ENCODE measurements at places on chromosomes 16 and 17.

DNA sequence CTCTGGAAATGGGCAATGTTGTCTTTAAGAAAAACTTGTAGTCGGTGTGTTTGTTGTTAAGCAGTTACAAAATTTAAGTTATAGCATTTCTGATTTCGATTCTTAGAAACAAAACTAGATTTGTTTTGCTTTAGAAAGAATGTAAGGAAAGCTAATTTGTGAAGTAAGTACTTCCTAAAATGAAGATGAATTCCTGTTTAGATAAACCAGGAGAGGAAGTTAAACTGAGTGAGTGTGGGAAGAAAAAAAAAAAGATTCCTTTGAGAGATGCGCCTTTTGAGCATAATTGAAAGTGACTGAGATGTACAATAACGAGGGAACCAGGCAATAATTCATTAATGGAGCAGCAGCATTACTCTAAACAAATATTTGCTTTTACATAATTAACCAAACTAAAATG is 52.4 kb upstream of the ALOX12 start:
- no peak for DNase-seq

DNA sequence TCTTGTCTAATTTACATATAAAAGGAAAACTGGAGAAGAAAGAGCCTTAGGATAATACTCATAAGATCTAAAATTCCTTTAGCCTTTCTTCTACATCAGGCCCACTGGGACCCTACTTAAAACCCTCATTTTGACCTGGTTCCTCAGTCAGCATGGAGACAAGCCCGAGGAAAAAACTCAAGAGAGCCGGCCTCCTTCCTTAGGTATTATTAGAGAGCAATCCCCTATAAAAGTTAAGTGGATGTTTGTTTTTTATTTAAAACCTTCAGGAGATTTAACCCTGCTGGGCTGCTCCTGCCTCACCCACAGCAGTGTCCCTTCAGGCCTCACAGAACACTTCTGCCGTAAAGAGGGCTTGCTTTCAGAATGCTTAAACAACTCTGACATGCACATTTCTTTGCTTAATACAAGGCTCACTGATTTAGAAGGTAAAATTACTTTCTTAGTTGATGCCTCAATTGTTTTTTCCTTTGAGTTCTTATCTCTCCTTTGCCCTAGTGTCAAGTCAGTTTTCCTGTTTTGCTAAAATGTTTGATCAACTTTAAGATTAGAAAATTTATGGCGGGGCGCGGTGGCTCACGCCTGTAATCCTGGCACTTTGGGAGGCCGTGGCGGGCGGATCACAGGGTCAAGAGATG is 145.6 kb upstream of the TBX2 start:
- no peak for DNase-seq

DNA sequence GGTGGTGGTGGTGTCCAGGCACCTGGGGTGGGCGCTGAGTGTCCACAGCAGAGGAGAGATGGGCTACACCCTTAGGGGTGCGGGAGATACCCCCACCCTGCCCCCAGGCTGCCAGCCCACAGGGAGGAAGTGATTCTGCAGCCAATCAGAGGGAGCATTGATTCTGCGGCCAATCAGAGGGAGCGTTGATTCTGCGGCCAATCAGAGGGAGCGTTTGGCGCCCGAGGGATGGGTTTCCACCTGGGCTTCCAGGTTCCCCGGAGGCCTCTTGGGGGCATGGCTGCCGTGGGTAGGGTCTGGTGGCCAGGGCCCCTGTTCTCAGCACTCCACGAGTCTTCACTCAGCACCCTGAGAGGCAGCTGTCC is 28.2 kb upstream of the ACSF3 start:
- no peak for DNase-seq

- DNase-seq: no peak
Observed at GRCh38 chr16:30929167-30929566, 5.8 kb downstream of the FBXL19 start.

- no peak for DNase-seq
Observed at GRCh38 chr16:27776556-27777225, 226.7 kb downstream of the KATNIP start.

GRCh38 chr17:27848931-27849330 is 44.2 kb downstream of the LYRM9 start:
- DNase-seq: no peak

- no peak for DNase-seq
Observed at GRCh38 chr17:17605729-17606088, 14.2 kb upstream of the PEMT start.

DNA sequence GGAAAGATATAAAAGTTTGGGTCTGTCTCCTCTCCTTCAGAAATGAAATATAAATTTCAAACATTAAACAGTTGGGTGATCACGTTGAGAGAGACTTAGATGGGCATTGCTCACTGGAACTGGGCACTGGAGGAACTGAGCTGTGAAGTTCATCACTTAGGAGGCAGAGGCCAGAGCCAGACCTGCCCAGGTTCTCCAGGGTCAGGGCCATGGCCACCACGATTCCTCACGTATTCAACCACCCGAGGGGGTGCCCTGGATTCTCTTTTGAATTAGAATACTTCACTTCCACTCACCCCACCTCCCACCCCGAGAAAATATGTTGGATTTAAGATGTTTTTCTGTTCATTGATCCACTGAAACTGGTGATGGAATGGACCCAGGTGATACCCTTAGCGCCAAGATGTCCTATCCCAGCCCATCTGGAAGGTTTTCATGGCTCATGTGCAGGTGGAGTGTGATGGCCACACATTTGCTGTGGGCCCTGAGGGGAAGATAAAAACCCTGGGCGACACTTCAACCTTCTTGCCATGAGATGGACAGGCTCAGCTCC is 6.1 kb downstream of the PRR29 start:
- DNase-seq: no peak

DNA sequence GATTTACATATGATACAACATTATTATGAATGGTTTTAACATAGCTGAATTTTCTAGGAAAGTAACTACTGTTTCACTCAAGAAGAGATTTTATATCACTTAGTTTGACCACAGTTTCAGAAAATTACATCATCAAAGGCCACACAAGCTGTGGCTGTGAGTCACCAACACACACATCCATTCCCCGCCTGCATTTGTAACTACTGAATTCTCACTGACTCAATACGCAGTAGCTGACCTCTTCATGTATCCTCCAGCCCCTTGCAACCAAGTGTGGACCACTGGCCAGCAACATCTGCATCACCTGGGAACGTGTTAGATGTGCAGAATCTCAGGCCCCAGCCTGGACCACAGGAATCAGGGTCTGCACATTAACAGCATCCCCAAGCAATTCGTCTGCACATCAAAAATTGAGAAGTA is 197.6 kb downstream of the XYLT1 start:
- DNase-seq: no peak

GRCh38 chr16:8493972-8494371 is 96.3 kb downstream of the TMEM114 start:
- no peak for DNase-seq

DNA sequence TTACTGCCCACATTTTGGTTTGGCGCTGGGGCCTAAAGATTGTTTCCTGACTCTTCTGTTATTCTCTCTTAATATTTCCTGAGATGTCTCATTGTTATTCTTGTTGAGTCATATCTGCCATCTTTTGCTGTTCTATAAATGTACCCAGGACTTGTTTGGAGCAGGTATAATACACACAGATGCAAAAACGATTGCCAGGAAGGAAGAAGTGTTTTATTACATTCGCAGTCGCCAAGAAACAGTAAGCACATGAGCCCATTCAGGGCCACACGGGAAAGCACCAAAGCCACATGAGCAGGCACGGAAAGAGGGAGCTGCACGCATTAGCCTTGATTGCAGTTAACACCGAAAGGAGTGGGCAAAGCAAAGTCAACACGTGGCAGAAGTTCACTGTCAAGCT is 70.2 kb downstream of the ARHGAP44 start:
- DNase-seq: no peak

GRCh38 chr17:42436391-42436790 is 13.3 kb upstream of the CAVIN1 start:
- DNase-seq: no peak

DNA sequence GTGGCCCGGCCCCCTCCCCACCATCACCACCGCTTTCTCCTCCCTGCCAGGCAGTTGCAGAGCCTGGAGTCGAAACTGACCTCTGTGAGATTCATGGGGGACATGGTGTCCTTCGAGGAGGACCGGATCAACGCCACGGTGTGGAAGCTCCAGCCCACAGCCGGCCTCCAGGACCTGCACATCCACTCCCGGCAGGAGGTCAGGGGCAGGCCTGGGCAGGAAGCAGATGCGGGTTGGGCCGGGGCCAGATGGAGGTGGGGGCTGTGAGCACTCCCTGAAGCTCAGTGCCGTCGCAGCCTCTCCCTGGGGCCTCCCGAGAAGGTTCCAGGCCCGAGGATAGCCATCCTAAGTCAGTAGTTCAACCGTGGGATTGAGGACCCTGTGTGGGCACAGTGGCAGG is 14.2 kb upstream of the ADGRG3 start:
- no peak for DNase-seq

DNA sequence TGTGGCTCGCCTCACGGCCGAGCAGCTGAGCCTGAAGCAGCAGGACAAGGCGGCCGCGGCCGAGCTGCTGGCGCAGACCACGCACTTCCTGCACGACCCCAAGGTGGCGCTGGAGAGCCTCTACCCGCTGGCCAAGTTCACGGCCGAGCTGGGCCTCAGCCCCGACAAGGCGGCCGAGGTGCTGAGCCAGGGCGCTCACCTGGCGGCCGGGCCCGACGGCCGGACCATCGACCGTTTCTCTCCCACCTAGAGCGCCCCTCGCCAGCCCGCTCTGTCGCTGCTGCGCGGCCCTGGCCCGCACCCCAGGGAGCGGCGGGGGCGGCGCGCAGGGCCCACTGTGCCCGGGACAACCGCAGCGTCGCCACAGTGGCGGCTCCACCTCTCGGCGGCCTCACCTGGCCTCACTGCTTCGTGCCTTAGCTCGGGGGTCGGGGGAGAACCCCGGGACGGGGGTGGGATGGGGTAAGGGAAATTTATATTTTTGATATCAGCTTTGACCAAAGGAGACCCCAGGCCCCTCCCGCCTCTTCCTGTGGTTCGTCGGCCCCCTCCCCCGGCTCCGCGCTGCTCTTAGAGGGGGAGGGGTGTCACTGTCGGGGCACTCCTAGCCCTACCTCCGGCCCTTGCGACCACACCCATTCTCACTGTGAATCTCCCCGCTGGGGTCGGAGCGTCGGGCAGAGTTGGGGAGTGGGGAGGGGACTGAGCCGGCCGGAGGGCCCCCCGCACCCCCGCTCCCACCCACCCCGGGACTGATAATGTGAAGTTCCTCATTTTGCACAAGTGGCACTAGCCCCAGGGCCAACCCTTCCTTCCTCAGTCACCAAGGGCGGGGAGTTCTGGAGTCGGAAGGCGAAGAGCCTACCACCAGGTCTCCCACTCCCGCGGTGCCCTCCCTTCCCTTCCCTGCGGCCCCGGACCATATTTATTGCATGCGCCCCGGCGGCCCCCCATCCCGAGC is 4.0 kb downstream of the HIC1 start:
- DNase-seq: peak; percentile 52

DNA sequence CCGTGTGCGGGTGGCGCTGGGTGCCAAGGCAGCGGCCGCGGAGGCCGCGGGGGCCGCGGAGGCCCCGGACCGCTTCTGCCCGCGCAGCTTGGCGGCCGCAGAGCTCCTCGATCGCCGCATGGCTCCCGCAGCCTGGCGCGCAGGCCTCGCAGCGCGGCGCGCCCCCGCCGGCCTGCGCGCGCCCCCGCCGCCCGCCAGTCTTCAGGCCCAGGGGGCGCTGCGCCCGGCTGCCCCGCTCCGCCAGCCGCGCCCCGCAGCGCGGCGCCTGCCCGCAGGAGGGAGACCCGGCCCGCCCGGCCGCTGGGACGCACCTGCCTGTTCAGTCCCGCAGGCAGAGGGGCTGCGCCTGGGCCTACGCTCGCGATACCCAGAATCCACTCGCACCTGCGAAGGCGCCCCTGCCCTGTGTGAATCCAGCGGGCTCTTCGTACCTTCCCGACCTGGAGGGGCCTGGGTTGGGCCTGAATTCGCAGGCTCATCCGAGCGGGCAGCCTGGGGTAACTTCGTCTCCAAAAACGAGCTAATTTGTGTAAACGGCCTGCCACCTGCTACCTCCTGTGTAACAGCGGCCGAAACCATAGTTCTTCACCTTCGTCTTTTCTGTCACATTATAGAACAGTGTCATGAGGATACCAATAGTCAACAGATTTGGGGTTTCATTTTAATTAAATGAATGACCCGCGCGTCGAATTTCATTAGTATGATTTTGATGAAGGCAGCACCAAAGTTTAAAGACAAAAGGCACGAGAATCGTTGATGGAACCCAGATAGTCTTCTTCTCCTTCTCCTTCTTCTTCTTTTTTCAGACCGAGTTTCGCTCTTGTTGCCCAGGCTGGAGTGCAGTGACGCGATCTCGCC is at the start of gene CENPV:
Gene CENPV (minus strand): TSS at position 153 of the 858 bp plus-strand sequence. CDS start 33 bp downstream, at position 120.
- DNase-seq: peak; percentile 51

DNA sequence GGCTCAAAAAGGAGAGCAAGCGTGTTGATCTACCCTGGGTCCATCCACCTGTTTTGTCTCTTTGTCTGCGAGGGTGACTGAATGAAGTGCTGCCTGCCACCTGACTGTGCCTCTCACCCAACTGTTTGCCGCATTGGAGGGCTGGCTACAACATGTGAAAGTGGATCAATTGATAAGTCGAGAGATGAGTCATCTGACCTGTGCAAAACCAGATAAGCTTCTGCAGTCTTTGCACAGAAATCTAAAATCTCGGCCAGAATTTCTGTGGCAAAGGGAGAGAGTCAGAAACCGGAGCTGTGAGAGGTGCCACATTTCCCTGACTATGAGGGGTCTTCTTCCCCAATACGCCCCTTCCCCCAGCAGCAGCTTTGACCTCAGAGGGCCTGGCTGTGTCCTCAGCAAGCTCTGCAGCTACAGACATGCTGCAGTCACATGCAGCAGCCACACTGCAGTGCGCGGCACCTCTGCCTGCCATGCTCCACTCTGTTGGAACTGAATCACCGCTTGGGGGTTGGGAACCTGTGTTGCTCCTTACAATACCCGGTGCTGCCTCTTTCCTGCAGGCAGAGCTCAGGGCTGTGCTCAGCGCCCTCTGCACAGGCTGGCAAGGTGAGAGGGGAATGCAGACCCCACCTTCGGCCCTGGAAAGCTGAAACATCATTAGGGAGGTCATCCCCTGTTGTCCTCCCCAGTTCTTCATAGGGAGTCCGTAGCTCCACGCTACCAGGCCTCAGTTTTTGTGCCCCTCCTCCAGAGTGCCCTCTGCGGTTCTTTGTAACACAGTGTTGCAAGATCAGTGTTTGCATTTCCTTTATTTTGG is 16.2 kb upstream of the HAS3 start:
- no peak for DNase-seq

GRCh38 chr17:4163951-4164350 is 21.0 kb downstream of the CYB5D2 start:
- DNase-seq: no peak

DNA sequence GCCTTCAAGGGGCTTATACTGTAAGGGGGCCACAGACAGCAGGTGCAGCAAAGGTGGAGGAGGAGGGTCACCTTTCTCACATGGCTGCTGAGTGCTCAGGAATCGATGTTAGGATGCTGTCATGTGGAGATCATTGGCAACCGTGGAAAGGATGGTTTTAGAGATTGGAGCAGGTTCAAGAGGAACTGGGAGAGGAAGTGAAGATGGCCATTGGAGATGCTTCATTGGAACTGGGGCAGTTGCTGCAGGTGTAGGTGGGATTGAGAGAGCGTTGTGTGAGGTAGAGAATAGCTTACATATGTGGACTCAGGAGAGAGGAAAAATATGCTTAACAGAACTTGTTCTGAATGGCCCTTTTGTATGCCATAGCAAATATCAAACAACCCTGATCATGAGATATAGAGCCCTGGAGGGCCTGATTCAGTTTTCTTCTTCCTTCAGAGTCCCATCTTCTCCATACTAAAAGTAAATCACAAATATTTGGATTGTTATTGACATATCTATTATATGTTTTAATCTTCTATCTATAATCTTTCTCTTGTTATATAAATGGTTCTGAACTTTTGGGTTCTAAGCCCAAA is 40.8 kb downstream of the LDHD start:
- DNase-seq: no peak

GRCh38 chr17:67417507-67417906 is 40.4 kb downstream of the PITPNC1 start:
- DNase-seq: no peak
